Activated CD4-positive, alpha-beta T cell treated with anti-CD3 and anti-CD28 coated beads for 24 hours (primary cell): ENCODE measurements at places on chromosomes 3 and 15.
A peak's percentile ranks its signal among the peaks of the same experiment; 100 is the strongest.

- no peak for DNase-seq
These were observed 3.1 kb upstream of the RNF168 start for GRCh38 chr3:196506687-196507086.

DNA sequence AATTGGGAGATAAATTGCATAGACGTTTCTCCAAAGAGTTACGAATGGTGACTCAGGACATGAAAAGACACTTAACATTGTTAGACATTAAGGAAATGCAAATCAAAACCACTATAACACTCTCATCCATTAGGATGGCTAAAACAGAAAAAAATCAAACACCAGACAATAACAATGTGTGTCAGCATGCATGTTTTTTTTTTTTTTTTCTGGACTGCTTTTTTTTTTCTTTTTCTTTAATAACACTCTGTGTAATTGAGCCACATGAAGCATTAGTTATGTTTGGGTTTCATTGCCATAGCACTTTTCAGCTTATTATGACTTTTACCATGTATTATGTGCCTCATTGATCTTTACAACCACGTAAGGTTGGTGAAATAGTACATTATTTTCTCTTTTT lies 95.0 kb downstream of the NFKBIZ start:
- DNase-seq = no peak

- DNase-seq = no peak
These were observed 245.0 kb downstream of the ZMAT3 start for GRCh38 chr3:178826435-178827123.

DNA sequence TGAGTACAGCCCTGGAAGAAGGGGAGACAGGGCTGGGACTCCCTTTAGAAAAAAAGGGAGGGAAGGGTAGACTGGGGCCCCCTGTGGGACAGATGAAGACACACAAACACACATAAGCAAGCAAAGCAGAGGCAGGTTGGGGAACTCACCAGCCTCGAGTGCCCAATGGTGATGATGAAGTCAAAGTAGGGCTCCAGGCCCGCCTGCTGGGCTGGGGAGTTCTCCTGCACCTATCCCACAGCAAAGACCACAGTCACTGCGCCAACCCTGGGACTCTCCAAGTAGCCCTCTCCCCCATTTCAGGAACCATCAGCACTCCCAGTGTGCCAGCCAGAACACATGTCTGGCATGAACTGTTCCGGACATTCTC lies 4.1 kb downstream of the GORASP1 start:
- DNase-seq = no peak

DNA sequence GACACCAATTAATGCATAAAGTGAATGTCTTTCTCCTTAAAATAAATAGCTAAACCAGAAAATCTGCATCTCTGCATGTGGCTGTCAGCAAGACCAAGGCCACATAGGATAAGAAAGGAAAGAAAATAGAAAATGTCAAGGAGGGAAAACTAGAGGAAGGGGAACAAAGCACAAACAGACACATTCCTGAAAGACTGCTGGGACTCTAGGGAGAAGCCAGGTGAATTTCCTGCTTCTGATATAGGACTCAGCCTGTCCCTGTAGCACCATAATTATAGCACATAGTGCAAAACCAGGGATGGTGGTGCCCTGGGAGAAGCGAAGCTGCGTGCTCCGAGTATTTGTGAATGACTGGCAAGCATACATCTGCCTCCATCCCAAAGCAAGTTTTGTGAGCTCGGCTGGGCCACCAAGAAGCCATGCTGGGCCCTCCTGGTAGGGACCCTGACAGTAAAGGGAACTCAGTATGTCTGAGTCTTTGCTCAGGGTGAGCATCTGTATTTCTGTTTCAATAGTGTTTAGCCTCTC lies 14.2 kb downstream of the FSTL1 start:
- no peak for DNase-seq

DNA sequence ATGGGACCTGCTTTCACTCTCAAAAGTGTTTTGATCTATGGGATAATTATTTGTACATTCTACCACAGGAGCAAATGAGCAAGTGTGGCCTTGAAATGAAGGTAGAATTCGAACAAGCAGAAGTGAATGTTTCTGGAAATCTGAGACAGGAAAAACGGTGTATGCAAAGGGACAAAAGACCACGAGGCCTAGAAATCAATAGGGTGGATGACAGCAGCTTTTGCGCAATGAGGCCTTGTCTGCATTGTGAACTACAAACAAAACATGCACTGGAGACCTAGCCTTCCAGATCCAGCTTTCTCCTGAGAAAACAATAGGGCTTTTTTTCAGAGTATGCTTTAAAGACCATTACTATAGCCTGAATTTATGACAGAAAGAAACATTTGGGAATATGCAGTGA lies 1137.0 kb downstream of the ROBO2 start:
- no peak for DNase-seq

DNA sequence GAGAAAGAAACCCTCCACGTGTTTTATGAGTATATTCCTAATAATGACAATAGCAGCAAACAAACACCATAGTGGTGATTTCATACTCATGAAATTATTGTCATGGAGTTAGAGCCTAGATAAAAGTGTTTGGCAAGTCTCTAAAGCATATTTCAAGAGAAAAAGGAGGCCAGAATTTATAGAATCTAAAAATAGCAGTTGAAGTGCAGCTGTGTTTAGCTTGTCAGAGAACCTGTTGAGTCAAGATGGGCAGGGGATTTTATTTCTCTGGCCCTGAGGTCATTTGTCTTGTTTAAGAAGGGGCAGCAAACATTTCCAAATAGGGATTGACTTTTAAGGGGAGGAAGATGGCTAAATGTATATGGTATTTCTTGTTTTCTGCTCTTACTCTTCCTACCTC lies 279.6 kb upstream of the CTDSPL start:
- no peak for DNase-seq

- no peak for DNase-seq
These were observed 489 bp downstream of the GMPPB start for GRCh38 chr3:49723296-49723627.

GRCh38 chr3:14231998-14232501 lies 53.4 kb downstream of the LSM3 start:
- DNase-seq = no peak

DNA sequence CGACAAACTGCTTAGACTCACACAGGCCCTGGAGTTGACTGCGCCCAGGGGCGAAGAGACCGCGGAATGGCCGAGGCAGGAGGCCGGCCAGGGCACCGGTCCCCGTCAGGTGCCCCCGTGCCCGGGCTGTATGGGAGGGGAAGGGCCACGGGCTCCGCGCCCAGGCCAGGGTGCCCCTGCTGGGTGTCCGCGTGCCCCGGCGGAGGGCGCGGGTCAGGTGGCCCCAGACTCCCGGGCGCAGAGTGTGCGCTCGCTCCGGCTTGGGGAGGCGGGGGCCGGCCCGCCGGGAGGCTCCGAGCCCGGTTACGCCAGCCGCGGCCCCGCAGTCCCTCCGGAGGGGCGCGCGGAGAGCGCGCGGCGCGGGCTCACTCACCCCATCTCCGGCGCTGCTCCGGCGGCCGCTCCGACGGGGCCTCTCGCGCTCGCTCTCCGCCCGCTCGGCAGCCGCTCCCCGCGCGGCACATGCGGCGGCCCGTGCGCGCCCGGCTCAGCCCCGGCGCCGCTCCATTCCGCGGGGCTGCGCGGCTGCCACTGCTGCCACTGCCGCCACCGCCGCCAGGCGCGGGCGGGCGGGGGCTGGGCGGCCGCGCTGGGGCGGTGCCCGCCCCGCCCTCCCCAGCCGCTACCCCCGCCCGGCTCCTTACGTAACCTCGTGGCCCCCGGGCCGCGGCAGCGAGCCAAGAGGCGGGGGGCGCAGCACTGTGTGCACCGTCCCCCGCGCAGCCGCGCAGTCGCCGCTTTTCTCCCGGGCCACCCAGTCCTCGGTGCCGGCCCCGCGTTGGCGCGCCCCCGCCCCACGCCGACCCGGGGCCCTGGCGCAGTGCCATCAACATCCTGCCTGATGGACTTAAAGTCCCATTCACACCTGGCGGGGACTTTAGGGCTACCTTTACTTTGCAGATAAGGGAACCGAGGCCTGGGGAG lies at the start of gene HOMER2:
TSS of gene HOMER2 (minus strand) at position 563 of the 924 bp plus-strand sequence. CDS start at position 378, 185 bp downstream.
- DNase-seq = no peak

DNA sequence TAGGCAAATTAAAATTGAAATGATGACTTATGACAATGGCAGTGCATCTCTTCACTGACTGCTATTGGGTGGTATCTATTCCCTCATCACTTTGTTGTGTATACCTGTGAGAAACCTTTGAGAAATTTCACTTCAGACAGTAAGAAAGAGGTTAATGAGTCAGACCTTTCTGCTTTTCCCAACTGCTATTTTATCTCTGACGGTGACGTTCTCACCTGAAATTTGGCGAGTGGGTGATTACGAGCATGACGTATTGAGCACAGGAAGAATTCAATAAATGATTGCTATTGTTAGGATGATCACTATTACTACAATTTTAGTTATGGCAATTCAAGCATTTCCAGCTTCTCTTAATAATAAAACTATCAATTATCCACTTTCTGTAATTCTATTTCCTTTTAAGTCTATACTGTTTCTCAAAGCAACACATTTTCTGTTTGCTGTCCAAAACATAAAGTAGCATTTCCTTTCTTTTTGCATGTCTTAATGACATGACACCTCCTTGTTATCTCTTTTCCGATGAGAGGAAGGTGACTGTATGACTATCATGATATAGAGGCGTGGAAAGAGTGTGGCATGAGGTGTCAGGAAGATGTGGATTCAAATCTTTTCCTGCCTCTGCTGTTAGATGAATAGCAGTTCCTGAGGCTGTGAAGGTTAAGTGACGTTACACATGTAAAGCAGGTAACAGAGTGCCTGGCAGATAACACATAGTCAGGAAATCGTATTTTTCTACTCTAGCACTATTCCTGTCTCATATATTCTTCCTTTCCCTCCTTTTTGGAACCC lies 504.9 kb upstream of the SEMA6D start:
- no peak for DNase-seq

DNA sequence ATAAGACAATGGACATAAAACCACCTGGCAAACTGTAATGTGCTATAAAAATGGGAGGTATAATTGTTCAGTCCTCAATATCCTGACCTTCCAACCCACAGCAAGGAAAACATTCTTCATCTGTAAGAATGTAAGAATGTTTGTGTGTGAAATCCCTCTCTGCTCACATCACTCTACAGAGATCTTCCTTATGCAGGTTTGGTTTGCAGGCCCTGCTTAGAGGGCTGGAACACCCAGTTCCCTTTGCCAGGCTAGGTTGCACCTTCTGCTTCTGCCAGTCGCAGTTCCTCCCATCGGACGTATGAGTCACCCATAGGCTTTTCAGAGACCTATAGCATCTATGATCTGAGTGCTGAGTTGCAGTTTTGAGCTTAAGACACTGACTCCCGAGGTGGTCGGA lies 24.1 kb upstream of the MINAR1 start:
- no peak for DNase-seq

DNA sequence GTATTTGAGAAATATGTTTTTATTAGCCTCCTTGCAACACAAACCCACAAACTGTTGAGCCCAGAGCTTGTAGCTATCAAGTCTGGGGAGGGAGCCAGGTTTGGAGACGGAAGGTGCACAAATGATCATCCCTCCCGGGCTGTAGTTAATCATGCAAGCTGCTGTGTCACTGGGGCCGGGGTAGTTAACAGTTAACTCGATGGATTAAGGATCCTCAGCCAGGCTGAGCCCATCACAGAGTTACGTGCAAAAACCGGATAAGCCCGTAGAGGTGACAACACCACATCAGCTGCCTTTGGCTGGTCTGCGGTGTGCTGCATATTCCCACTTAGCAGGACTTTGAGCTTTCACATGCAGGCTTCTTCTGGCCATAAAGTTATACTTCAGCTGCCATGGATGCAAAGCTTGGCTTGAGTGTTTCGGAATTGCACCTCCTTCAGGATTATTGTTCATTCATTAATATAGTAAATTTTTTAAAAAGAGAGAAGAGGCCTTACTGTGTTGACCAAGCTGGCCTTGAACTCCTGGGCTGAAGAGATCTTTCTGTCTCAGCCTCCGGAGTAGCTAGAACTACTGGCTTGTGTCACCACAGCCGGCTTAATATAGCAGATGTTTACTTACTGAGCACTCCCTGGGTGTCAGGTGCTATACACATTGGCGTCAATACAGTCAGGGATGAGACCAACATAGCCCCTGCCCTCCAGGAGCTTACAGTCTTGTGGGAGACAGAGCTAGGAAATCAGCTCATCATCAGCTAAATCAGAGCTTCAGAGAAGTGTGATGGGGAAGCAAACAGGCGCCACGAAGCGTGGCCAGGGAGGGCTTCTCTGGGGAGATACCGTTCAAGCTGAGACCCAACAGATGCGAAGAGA lies 226.8 kb upstream of the BHLHE40 start:
- no peak for DNase-seq

DNA sequence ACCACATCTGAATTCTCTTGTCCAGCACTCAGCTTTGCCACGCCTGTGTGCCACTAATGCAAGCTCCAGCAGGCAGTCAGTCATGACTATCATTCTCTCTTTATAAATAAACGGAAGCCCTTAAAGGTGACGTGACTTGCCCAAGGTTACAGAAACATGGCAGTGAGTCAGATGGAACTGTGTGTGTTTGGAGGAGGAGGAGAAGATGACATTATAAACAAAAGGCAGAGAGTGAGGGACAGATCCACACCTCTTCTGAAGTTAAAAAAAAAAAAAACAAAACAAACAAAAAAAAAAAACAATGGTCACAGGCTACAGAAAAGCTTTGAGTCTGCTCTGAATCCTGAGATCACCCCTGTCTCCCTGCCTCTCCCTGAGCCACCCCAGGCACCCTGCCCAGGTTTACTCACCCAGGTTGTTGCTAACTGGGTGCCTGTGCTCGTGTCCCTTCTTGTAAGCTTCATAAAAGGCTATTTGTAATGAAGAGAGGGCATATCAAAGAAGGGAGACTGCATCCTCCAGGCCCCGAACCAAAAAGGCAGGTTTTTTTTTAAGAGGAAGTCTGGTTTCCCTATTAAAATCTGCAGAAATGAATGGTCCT lies 119.7 kb upstream of the PHLDB2 start:
- DNase-seq = no peak

GRCh38 chr3:186273586-186273985 lies 88.4 kb downstream of the DGKG start:
- DNase-seq = no peak

- no peak for DNase-seq
These were observed 81.9 kb upstream of the PTX3 start for GRCh38 chr3:157354722-157355121.

DNA sequence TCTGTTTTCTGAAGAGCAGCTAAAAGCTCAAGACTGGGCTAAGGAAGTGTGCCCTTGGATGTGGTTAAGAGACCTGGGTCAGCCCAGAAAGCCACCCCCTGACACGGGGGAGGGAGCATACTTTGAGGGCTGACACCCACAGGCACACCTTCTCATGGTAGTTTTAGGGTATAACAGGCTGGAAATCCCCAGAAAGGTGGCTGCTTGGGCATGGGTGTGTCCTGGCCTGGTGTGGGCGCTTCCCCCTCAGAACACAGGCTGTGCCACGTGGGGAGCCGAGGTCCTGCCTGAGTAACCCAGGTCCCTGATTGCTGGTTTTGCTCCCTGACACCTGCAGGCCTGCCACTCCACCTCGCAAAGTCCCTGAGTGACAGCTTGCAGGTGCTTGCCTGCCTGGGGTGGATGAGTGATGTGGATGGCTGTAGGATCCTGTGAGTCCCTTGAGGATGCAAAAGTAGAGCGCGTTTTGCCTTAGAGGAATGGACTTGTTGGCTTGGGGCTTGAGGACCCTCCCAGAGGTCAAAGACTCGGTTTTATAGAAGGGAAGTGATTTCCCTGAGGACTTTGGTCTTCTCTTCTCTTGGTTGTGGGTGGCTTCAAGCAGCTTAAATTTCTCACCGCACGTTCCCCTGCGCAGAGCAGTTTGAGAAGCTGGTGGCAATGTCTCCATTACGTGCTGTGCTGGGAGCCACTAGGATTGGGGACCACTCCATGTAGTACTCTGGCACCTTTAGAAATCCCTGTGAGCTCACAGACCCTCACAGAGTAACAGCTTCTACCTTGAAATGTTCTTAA lies 94.4 kb downstream of the DNASE1L3 start:
- DNase-seq = peak; percentile 10
